ENCODE measurements at places on chromosomes 2 and 18.

DNA sequence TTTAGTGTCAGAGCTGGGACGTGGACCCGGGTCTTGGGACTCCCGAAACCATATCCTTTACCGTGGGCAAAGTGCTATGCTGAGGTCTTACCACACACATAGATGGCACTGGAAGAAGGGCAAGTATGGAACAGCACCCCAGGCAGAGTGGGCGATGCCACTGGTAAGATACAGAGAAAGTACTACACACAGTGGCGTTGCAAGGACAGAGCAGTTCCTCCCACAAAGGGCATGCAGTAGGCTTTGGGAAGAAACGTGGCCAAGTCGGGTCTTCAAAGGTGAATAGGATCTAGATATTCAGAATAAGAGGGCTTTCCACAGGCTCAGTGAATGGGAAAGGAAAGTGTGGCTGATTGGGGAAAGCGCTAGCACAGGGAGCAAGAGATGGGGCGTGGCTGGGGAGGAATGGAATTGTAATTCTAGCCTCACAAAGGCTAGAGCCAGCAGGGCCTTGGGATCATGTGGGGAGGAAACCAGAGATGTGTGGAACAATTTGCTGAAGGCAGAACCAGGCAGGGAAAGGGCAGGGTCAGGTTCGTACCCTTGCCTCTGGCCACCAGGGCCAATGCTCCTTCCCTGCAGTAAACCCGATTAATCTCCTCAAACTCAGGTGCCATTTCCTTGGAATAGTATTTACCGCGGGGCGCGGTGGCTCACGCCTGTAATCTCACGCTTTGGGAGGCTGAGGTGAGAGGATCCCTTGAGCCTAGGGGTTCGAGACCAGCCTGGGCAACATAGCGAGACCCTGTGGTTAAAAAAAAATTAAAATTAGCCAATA is 36.0 kb downstream of the PCBP1 start:
- DNase-seq, result no peak

- DNase-seq, result no peak
Measured at GRCh38 chr2:143171817-143172216, 42.6 kb downstream of the ARHGAP15 start.

- no peak for DNase-seq
Measured at GRCh38 chr2:86818114-86818801, 27.5 kb upstream of the CD8A start.

- DNase-seq, result no peak
Measured at GRCh38 chr2:215507136-215507535, 71.3 kb upstream of the FN1 start.

GRCh38 chr2:30566631-30567030 is 119.6 kb downstream of the LCLAT1 start:
- no peak for DNase-seq

- peak; percentile 37 for DNase-seq
Measured at GRCh38 chr2:118185210-118186109, 97.2 kb downstream of the INSIG2 start.

DNA sequence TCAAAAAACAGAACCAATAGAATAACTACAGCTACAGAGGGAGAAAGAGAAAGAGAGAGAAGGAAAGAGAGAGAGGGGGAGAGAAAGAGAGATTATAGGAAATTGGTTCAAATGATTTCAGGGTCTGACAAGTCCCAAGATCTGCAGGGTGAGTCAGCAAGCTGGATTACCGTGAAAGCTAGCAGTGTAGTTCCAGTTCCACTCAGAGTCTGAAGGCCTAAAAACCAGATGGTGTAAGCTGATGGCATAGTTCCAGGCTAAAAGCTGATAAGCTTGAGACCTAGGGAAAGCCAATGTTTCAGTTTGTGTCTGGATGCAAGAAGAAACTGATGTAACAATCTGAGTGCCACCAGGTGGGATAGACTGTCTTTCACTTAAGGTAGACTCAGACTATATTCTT is 397.7 kb downstream of the TRIB2 start:
- DNase-seq, result peak; percentile 48

DNA sequence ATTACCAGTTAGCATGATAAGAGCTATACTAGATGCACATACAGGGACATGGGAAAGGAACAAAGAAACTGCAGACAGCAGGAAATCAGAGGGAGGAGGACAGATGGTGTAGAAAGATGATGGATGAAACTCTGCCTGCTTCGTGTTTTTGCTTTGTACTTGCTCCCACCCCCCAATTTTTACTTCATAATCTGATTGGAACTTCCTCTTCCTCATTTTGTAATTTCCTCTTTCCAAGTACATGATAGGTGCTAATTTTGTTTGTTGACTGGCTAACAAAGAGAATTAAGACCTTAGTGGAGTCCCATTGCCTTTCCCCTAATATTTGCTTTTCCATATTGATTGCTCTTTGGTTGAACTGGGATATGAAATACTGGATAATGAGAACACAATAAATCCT is 76.0 kb upstream of the PELI1 start:
- no peak for DNase-seq

DNA sequence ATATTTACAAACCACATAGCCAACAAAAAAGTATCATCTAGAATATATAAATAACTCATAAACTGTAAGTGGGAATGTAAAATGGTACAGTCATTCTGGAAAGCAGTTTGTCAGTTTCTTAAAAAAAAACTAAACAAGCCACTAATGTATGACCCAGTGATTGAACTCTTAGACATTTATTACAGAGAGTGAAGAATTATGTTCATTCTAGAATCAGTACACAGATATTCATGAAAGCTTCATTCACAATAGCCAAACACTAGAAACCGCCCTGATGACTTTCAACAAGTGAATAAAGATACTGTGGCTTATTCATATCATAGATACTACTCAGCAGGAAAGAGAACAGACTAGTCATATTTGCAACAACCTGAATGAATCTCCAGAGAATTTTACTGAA is 1541.5 kb downstream of the LRP1B start:
- DNase-seq, result no peak

GRCh38 chr2:58967736-58968135 is 726.6 kb upstream of the FANCL start:
- no peak for DNase-seq

DNA sequence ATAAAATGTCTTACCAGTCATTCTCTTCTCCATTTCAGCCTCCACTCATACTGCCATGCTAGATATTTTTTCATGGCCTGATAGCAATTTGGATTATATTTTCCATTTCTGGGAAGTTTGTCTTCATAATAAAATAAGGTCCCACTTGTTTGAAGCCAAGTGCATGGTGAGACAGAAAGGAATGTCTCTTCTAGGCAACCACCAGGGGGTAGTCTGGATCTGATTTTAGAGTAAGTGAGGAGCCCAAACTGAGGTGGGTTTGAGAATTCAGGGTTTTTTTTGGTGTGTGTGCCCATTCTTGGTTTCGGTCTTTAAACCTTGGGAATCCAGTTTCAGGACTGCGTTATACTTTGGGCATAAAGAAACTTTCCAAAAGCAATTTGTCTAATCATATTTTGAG is 315.5 kb downstream of the RPRM start:
- no peak for DNase-seq

- DNase-seq, result peak; percentile 82
Measured at GRCh38 chr2:201233192-201233811, 27.0 kb upstream of the CASP8 start.

GRCh38 chr18:10230072-10230471 is 224.4 kb upstream of the APCDD1 start:
- no peak for DNase-seq

DNA sequence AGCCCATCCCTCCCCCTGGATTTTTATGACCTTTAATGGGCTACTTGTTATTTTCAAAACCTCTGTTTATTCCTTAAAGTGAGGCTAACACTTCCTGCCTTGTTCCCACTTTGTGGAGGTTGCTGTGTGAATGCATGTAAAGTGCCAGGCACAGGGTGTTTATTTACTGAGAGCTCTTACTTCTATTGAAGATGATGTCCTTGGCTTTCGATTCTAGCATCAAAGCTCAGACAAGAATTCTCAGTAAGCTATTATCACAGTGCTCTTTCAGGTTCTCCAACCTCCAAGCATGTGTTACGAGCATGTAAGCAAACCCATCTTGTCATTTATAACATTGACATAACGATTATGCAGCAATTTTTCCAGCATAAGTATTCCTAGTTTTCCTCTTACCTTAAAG is 44.2 kb downstream of the DPYSL5 start:
- no peak for DNase-seq

DNA sequence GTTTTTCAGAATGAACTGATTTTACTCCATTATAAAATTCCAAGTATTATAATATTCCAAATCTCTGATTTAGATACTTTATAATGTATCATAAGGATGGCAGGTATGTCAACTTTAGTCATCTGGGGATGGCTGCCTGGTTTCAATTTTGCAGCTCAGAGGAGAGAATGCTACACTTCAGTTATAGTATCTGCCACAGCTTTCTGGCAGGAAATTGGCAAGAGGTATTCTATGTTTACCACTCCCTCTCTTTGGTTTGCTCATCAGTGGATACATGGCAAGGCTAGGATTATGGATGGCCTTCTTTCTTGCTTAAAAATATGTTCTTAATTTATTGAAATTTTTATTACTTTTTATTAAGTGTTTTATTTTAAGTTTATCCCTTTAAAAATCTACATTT is 67.0 kb upstream of the TNFRSF11A start:
- no peak for DNase-seq

DNA sequence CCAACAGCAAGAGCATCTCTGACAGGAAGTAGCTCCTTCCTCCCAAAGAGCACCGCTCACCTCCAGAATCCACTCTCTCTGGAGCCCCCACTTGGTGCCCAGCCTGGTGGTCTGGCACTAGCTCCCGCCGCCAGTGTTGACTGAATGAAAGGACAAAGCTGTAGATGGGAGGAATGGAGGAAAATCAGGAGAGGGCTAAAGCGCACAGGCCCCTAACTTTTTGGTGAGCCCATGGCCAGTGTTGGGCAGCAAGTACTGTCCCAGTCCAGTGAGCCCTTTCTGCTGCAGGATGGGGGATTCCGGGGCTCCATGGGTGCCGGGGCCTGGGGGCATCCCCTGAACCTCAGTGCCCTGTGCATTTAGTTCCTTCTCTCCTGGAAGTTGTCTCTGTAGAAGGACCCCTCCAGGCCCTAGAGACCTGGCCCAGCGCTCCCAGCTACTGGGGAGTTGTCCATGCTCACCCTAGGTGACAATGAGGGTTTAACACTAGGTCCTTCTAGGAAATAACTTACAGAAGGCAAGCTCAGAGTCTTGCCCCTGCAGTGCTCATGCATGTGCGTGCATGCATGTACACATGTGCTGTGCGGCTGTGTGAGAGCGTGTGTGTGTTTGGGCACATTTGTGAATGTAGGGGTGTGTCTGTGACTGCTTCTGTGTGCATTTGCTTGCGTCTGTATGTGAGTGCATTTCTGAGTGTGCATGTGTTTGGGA is 33.6 kb downstream of the GLI2 start:
- DNase-seq, result no peak

DNA sequence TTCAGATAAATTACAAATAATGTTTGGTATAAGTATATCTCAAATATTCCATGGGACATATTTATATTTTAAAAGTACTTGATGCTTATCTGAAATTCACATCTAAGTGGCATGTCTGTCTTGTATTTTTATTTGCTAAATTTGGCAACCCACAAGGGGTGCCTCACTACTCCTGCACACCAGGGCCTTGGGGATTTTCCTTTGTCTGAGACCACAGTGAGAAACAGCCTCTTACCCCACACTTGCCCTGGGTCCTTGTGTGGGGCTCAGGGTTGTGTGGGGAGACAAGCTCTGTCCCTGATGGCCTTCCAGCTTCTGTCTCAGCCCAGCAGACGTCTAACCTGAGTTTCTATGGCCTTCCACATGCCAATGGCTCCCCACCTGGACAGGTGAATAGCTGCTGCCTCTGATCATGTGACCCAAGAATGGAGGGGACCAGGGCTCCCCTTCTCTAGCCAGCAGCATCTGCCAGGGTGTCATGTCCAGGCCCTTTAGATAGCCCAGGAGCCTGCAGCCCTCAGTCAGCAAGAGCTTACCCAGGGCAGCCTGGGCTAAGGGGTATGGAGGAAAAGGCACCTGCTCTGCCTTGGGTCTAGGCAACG is 49.5 kb upstream of the MRPL33 start:
- DNase-seq, result no peak

GRCh38 chr2:200377355-200378336 is 71.2 kb downstream of the SPATS2L start:
- DNase-seq, result no peak

GRCh38 chr2:46669996-46670793 is 190.8 kb downstream of the TMEM247 start:
- no peak for DNase-seq

GRCh38 chr18:32095192-32095899 is 3.7 kb downstream of the RNF138 start:
- DNase-seq, result no peak

DNA sequence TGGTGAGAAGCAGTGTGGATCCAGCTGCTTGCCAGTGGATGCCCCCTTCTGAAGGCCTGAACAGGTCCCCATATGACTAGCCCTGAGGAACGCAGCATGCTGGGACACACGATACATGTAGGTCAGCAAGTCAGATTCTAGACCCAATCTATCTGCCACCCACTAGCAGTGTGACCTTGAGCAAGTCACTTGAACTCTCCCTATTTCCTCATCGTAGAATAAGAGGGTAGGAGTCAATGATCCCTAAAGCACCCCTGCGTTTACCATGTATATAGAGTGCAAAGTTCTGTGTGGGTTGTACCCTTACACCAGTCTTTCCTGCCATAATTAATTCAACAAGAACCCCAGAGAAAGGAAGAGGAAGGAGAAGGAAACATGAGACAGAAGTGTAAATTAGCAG is 123.7 kb downstream of the GALNT14 start:
- no peak for DNase-seq

- DNase-seq, result no peak
Measured at GRCh38 chr2:29987146-29987545, 65.8 kb upstream of the ALK start.

GRCh38 chr2:144074450-144074849 is 445.5 kb downstream of the ZEB2 start:
- no peak for DNase-seq

- DNase-seq, result no peak
Measured at GRCh38 chr2:1746174-1747064, 2.1 kb upstream of the PXDN start.

- no peak for DNase-seq
Measured at GRCh38 chr2:71903841-71904240, 243.8 kb downstream of the CYP26B1 start.

- DNase-seq, result no peak
Measured at GRCh38 chr2:200797242-200797770, 14.4 kb upstream of the BZW1 start.

DNA sequence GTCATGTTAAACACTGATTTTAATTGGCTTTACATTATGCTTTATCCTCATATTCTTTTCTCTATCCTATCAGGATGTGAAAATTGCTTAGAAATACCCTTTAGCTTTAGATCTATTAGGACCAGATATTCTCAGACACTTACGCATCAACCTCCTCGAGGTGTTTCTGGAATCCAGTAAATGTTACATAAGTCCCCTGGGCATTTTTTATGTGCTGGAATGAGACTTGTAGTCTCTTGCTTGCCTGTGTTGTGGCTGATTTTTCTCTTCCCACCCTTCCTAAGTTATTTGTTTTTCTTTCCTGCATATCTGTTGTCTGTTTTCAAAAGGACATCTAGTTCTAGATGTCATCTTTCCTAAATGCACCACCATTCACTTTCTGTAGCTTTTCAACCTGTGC is 197.1 kb downstream of the CCDC85A start:
- DNase-seq, result no peak

GRCh38 chr18:8942909-8943545 is 159.5 kb upstream of the NDUFV2 start:
- no peak for DNase-seq

GRCh38 chr2:25831746-25832449 is 46.4 kb downstream of the ASXL2 start:
- no peak for DNase-seq

- no peak for DNase-seq
Measured at GRCh38 chr2:201929281-201930026, 104.2 kb upstream of the FZD7 start.

- no peak for DNase-seq
Measured at GRCh38 chr2:36450466-36451196, 95.1 kb downstream of the CRIM1 start.
